Suprapubic skin (tissue), 4 donors: ENCODE measurements at places on chromosomes 2 and 18. TPM values are rescaled to one million over a fixed set of nuclear protein-coding genes. Genes with fewer than 3 reads are reported as not detected.

- no peak for DNase-seq
Observed at GRCh38 chr2:172885996-172886395, 150.4 kb downstream of the RAPGEF4 start.

- no peak for DNase-seq
Observed at GRCh38 chr2:133477616-133477990, 90.7 kb downstream of the NCKAP5 start.

The NEB gene
- 7.7 TPM for total RNA-seq

- DNase-seq = no peak
Observed at GRCh38 chr2:159297042-159297707, 10.7 kb upstream of the WDSUB1 start.

- peak; percentile 43 for DNase-seq
Observed at GRCh38 chr2:120474486-120474885, 128.6 kb downstream of the INHBB start.
